Ovary (tissue), 10 donors: ENCODE measurements at places on chromosomes 4 and X. TPM values are rescaled to one million over a fixed set of nuclear protein-coding genes. Genes with fewer than 3 reads are reported as not detected.

GRCh38 chrX:155031657-155032056 is 5.0 kb downstream of the FUNDC2 start:
- no peaks in the 10 kb centered on the region for H3K27me3 ChIP-seq
- H3K4me1 ChIP-seq = no peaks in the 10 kb centered on the region
- H3K36me3 ChIP-seq = no peaks in the 10 kb centered on the region
- H3K4me3 ChIP-seq = no peak overlapping the region
- no peak overlapping the region for H3K27ac ChIP-seq

DNA sequence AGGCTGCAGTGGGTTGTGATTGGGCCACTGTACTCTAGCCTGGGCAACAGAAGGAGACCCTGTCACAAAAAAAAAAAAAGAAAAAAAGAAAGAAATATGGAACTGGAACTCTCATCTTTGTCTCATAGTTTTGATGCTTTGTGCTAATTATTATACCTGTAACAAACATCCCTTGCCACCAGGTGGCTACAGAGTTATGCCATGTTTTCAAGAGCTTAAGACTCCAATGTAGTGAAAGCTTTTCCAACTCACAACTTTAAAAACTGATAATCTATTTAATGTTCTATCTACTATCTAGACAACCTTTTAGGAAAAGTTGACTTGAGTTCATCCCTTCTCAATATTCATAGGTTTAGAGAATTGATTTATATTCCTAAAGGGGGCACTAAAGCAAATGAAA is 42.4 kb downstream of the HTR2C start:
- H3K4me3 ChIP-seq = no peak overlapping the region
- no peaks in the 10 kb centered on the region for H3K27me3 ChIP-seq
- no peak for DNase-seq
- H3K4me1 ChIP-seq = no peaks in the 10 kb centered on the region

GRCh38 chrX:15913146-15913545 is 58.5 kb upstream of the AP1S2 start:
- H3K27me3 ChIP-seq = no peaks in the 10 kb centered on the region
- DNase-seq = no peak
- no peak overlapping the region for H3K27ac ChIP-seq

DNA sequence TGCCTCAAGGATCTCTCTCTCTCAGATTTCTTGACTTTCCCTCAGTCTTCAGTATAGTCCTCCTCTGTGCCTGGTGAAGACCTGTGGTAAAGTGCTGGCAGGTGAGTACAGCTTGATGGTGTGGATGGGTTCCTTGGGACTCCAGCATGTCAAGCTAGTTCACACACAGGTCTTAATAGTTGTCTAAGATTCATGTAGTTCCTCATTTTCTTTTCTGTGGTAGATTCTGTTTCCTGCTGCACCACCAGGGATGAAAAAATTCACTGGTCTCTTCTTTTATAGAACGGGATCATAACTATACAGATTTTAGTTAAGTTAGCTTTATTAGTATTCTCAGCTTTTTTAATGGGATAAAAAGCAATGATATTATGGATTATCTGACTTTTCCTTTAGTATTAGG is 32.5 kb upstream of the PAQR3 start:
- no peaks in the 10 kb centered on the region for H3K4me1 ChIP-seq
- no peak overlapping the region for H3K4me3 ChIP-seq
- H3K27ac ChIP-seq = no peak overlapping the region
- no peak for DNase-seq

The CPZ gene
- 129 TPM for total RNA-seq

DNA sequence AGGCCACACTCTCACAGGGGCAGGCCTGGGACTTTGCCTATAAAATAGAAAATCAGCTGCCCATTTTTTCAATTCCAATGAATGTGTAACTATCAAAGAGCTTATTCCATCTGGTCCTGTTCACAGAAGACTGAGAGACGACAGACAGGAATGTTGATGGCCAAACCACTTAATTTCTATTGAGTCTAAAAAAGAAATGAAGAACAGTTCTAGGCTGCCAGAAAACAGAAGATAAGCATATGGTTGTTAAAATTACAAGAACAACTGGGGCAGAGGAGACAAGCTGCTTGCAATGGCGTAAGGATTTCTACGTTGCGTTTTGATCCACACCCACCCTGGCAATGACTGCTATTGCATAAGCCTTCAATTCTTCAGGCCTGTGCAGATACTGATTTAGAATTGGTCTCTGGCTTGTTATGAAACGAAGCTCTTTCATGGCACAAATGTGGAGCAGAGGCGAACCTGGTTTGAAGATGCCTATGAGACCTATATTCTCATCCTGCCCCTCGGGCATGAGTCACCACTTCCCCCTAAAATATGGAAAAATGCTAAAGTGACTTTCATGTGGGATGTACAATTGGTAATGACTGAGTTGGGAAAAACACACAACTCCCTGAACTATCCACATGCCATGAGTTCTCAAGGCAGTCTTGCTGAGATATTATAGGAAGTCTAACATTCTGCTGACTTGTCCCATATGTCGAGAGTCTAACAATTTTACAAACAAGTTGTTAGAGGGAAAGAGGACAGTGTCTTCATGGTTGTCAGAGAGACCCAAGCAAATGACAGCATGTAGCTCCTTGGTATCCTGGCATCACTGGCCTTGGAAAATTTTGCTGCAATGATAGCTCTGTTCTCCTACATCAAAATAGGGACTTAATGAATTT is 37.9 kb upstream of the SORBS2 start:
- H3K36me3 ChIP-seq = no peaks in the 10 kb centered on the region
- H3K27ac ChIP-seq = no peak overlapping the region
- no peaks in the 10 kb centered on the region for H3K4me1 ChIP-seq
- DNase-seq = peak; percentile 57

The CXCL3 gene
- total RNA-seq = 0.25 TPM

GRCh38 chr4:2417765-2418649 is at the start of gene ZFYVE28:
Gene ZFYVE28 (minus strand): TSS chr4:2418645. CDS start chr4:2418323, 322 bp downstream.
- DNase-seq = peak; percentile 54
- peak within 1 kb of the TSS; percentile 41 for H3K4me3 ChIP-seq
- no peak within 1 kb of the TSS for H3K27ac ChIP-seq
- peaks cover 10% of the 10 kb centered on the region for H3K4me1 ChIP-seq

DNA sequence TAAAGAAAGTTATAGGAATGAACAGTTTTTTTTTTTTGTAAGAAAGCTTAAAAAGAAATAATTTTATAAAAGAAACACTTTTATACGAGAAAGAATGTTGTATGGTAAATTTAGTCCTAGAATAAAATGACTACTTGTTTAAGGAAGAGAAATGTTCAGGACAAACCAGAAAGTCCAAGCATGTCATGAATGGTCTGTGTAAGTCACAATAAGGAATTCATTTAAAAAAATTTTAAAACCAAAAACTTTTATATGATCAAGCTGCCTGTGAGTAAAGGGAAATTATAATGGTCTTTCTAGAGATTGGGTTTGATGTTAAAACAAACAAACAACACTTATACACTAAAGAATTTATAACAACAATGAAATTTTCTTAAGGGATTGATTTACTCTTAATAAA is 858.9 kb upstream of the PCDH7 start:
- H3K4me1 ChIP-seq = no peaks in the 10 kb centered on the region
- no peak overlapping the region for H3K27ac ChIP-seq
- no peak overlapping the region for H3K4me3 ChIP-seq
- no peaks in the 10 kb centered on the region for H3K27me3 ChIP-seq
- DNase-seq = no peak
- H3K36me3 ChIP-seq = no peaks in the 10 kb centered on the region

The SPATA18 gene
- total RNA-seq = 2.6 TPM

DNA sequence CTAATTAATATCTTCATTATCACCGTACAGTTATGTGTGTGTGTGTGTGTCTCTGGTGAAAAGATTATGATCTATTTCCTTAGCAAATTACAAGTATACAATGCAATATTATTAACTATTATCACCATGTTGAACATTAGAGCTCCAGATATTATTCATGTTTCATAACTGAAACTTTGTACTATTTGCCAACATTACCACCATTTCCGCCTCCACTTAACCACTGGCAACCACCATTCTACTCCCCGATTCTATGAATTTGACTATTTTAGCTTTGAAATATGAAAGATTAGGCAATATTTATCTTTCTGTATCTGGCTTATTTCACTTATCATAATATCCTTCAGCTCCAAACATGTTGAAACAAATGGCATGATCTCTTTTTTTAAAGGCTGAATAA is 717.9 kb downstream of the ARAP2 start:
- no peaks in the 10 kb centered on the region for H3K27me3 ChIP-seq
- no peak overlapping the region for H3K27ac ChIP-seq
- H3K4me1 ChIP-seq = no peaks in the 10 kb centered on the region
- H3K36me3 ChIP-seq = no peaks in the 10 kb centered on the region
- no peak for DNase-seq

The TBX22 gene
- total RNA-seq = not detected

The FRMPD4 gene
- total RNA-seq = 0.05 TPM

The RBM46 gene
- not detected for total RNA-seq

- no peak for DNase-seq
- H3K27me3 ChIP-seq = no peaks in the 10 kb centered on the region
- H3K4me1 ChIP-seq = no peaks in the 10 kb centered on the region
- no peak overlapping the region for H3K4me3 ChIP-seq
- no peak overlapping the region for H3K27ac ChIP-seq
Measured at GRCh38 chr4:145061318-145061920, 36.6 kb downstream of the ANAPC10 start.

The DCK gene
- 12.2 TPM for total RNA-seq

- H3K27me3 ChIP-seq = no peaks in the 10 kb centered on the region
- H3K4me1 ChIP-seq = no peaks in the 10 kb centered on the region
- H3K36me3 ChIP-seq = no peaks in the 10 kb centered on the region
- no peak overlapping the region for H3K27ac ChIP-seq
- DNase-seq = no peak
Measured at GRCh38 chr4:67697860-67698687, 2.9 kb downstream of the UBA6 start.

GRCh38 chr4:122456231-122457116 is at the start of gene IL2:
Gene IL2 (minus strand): TSS chr4:122456725. CDS start chr4:122456440, 285 bp downstream.
- H3K27me3 ChIP-seq = no peaks in the 10 kb centered on the region
- H3K4me3 ChIP-seq = no peak within 1 kb of the TSS
- H3K36me3 ChIP-seq = no peaks in the 10 kb centered on the region
- no peaks in the 10 kb centered on the region for H3K4me1 ChIP-seq
- H3K27ac ChIP-seq = no peak within 1 kb of the TSS
- no peak for DNase-seq

DNA sequence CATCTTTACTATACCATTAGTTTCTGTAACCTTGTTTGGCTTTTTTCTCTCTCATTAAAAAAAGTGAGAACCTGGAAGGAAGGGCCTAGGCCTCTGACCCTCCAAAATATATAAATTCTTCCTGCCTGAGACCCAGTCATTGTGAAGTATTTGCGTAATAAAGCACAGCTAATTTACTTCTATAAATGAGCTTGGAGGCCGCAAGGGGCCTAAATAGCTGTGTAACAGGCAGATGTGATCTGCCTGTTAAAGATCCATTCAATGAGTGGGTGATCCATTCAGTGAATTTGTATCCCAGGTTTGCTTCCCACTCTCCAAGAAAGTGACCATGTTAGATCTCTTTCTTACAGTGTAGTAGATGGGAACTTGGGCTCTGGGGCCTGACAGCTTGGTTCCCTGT is 595 bp upstream of the PYURF start:
- H3K4me1 ChIP-seq = peaks cover 6% of the 10 kb centered on the region
- H3K27me3 ChIP-seq = no peaks in the 10 kb centered on the region
- H3K4me3 ChIP-seq = peak overlapping the region; percentile 96
- no peaks in the 10 kb centered on the region for H3K36me3 ChIP-seq

DNA sequence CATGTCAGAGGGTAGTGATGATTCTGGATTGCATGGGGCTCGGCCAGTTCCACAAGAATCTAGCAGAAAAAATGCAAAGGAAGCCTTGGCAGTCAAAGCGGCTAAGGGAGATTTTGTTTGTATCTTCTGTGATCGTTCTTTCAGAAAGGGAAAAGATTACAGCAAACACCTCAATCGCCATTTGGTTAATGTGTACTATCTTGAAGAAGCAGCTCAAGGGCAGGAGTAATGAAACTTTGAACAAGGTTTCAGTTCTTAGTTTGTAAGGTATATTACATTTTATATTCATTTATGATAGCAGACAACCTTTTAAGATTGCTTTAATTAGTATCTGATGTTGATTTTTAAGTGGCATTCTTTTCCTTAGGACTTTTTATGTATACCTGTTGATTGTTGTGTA is 24.2 kb downstream of the REST start:
- no peaks in the 10 kb centered on the region for H3K36me3 ChIP-seq
- no peak overlapping the region for H3K4me3 ChIP-seq
- H3K27ac ChIP-seq = no peak overlapping the region

GRCh38 chr4:140628016-140628415 is 59.3 kb upstream of the UCP1 start:
- H3K4me3 ChIP-seq = no peak overlapping the region
- no peaks in the 10 kb centered on the region for H3K4me1 ChIP-seq
- H3K36me3 ChIP-seq = no peaks in the 10 kb centered on the region
- no peak overlapping the region for H3K27ac ChIP-seq
- H3K27me3 ChIP-seq = no peaks in the 10 kb centered on the region

- H3K4me1 ChIP-seq = no peaks in the 10 kb centered on the region
- H3K27ac ChIP-seq = no peak overlapping the region
- no peak overlapping the region for H3K4me3 ChIP-seq
- H3K36me3 ChIP-seq = no peaks in the 10 kb centered on the region
- H3K27me3 ChIP-seq = no peaks in the 10 kb centered on the region
Measured at GRCh38 chr4:182292612-182293011, 49.4 kb downstream of the TENM3 start.

The SHROOM4 gene
- total RNA-seq = 2.5 TPM

DNA sequence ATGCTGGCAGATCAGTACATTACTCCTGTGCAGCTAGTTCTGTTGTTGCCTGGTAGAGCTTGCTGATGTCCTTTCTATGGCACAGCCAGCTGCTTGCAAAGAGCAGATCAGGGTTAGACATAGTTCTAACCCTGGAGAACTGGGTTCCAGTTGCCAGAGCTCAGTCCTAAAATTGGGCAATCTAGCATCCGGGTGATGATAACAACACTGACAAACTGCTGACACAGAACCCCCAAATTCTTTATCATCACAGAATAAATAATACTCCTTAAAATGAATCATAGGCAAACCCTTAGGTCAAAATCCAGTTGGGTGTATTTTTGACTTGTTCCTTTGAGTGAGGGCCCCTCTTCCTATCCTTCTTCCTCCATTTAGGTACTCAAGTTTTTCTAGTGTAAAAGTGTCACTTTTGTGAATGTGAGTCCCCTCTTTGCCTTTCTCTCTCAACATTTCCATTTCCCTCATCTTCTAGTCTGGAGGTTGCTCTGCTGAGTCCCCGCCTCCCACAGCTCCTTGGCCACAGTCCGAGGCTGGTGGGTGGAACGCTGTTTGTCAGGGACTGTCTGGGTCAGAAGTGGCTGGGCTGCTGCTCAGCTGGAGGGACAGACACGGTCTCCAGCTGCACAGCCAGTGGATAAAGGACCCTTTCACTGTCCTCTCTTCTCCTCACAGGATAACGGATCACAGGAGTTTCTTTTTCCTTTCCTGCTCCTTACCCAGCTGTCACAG is 93.6 kb upstream of the RASGEF1B start:
- DNase-seq = peak; percentile 64
- H3K4me3 ChIP-seq = no peak overlapping the region
- H3K36me3 ChIP-seq = no peaks in the 10 kb centered on the region
- H3K27me3 ChIP-seq = no peaks in the 10 kb centered on the region
- H3K27ac ChIP-seq = no peak overlapping the region
- H3K4me1 ChIP-seq = peaks cover 8% of the 10 kb centered on the region

The AR gene
- total RNA-seq = 35.0 TPM

The MTNR1A gene
- total RNA-seq = not detected

- no peaks in the 10 kb centered on the region for H3K4me1 ChIP-seq
- H3K4me3 ChIP-seq = no peak overlapping the region
- no peak overlapping the region for H3K27ac ChIP-seq
- H3K36me3 ChIP-seq = no peaks in the 10 kb centered on the region
Measured at GRCh38 chrX:136210243-136210642, 41.0 kb downstream of the MAP7D3 start.

- no peaks in the 10 kb centered on the region for H3K27me3 ChIP-seq
- no peaks in the 10 kb centered on the region for H3K36me3 ChIP-seq
- no peak overlapping the region for H3K4me3 ChIP-seq
- H3K4me1 ChIP-seq = no peaks in the 10 kb centered on the region
Measured at GRCh38 chr4:29805245-29805644, 914.9 kb upstream of the PCDH7 start.
